Stimulated activated naive CD8-positive, alpha-beta T cell treated with anti-CD3 and anti-CD28 coated beads, Interleukin-15, Interleukin-2, amounts not matched to agents 100 U/mL and 50 U/mL, for 24 hours (primary cell): ENCODE measurements at places on chromosomes 11 and 22.

DNA sequence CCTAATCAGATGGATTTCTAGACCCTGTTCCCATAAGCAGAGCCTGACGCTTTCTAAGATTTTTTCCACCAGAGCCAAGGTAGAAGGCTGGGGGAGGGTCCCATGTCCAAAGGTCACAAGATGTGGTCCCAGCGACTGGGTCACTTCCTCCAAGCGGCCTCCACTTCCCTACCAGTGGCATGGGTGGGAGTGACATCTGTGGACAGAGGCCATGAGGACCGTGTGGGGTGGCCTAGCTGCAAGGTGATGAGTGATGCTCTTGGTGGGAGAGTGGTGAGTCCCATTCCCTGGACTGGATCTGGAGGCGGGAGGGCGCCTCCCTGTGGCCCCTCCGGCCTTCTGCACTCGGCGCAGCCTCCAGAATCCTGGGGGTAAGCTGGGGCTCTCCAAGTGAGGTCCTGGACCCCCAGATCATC is 32.4 kb upstream of the PRR5 start:
- DNase-seq = no peak

DNA sequence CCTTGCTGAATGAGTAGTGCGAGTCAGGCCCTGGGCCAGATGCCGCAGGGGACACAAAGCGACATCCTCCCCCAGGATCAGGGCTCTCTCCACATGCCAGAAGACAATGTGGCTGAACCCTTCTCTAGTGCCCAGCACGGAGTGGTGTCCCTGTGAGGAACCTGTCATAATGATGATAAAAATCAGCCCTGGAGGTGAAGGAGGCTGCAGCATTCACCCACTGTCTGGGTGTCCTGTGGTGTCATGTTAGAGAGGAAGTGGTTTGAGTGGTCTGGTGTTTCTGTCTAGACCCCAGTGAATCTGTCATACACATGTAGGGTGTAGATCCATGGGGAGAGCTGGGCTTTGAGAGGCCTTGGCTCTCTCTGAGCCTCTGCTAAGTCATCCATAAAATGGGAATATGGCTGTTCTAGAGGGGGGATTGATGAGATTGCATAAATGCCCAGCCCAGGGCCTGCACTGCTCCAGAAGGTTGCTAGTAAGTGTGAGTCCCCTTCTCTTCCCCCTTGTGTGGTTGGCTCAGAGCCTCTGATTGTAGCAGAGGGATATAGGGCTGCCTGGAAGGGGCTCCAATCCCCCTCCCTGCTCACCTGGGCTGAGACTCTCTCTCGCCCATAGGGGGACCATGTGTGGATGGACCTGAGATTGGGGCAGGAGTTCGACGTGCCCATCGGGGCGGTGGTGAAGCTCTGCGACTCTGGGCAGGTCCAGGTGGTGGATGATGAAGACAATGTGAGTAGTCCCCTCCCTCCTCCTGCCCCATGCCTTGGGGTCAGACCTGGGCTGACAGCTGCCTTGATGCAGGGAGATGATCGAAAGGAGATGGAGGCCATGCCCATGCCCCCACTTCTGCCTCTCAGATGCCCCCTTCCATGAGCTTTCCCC is 14.3 kb downstream of the MYO7A start:
- peak; percentile 26 for DNase-seq

- DNase-seq = no peak
These were observed at the start of gene PARVA for GRCh38 chr11:12377106-12377823. TSS of gene PARVA (plus strand) at chr11:12377571. CDS start at chr11:12377648, 77 bp downstream.

GRCh38 chr11:92482492-92483060 is 258.0 kb downstream of the FAT3 start:
- no peak for DNase-seq

- DNase-seq = no peak
These were observed 24.3 kb downstream of the SCN4B start for GRCh38 chr11:118128310-118128709.

DNA sequence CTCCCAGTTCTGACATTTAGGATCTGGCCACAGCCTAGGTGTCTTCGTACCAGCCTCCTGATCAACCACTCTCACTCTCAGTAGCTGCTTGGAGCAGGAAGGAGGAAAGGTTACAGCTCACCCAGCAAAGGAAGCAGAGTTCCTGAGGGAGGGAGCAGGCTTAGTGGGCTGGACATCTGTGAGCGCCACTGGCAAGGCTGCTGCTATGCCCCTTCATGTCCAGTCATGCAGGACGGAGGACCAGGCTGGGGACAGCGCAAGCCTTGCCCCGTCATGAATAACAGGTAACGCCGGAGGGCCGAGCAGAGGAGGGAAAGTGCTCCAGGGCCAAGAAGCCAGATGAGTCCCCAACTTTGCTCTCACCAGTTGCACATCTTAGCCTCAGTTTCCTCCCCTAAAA is 25.8 kb downstream of the TPST2 start:
- no peak for DNase-seq

GRCh38 chr11:57679396-57679795 is 11.5 kb downstream of the ZDHHC5 start:
- no peak for DNase-seq

GRCh38 chr11:69301455-69302401 is 7.8 kb downstream of the MYEOV start:
- DNase-seq = peak; percentile 62

DNA sequence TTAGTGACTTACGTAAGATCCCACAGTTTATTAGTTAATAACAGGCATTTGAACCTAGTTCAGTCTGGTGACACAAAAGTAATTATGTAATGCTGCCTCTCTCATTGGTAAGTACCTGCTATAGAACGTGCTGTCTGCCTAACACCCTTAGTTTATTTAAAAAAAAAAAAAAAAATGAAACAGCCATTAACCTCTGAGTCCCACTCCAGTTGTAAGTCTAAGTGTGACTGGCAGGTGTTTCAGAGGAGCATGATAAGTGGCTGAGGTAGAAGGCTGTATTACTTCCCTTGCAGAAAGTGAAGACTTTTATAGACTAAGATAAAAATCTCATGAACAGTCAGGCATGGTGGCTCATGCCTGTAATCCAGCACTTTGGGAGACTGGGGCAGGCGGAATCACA is 140.5 kb downstream of the TRIM44 start:
- DNase-seq = no peak

GRCh38 chr11:117020287-117020686 is 77.9 kb downstream of the SIK3 start:
- DNase-seq = peak; percentile 68

DNA sequence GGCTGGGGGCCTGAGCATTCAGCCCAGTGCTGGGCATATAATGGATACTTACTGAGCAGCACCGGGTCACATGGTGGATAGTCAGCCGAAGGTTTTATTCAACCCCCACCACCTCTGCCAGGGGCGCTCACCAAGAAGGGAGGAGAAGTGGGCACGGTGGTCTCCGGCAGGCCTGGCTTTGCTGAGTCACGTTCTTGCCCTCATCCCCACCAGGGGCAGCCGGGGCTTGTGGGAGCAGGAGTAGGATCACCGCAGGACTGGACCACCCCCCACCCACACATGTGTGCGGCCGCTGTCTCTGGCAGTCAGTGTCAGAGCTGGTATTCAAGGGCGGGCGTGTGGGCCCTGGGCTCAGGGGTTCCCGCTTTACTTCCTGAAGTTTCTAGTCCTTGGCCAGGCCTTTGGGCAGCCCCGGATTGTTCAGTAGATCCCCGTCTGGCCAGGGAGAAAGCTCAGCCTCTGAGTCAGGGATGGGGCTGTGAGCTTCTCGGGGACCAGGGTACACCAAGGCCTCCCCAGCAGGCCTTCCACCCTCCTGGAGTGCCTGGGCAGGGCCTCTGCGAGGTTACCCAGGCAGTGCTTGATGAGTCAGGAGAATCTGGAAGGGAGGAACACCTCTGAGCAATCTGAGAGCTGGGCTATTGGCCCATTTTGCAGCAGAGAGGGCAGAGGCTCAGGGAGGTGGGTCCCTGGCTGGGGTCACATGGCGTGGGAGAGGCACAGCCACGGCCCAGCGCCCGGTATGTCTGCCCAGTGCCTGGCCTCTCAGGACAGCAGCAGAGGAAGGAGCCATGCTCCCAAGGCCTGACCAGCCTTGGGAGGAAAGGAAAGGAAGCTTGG is 60.6 kb downstream of the RTL6 start:
- no peak for DNase-seq

GRCh38 chr11:65419772-65420481 is 2.7 kb upstream of the NEAT1 start:
- DNase-seq = peak; percentile 77

DNA sequence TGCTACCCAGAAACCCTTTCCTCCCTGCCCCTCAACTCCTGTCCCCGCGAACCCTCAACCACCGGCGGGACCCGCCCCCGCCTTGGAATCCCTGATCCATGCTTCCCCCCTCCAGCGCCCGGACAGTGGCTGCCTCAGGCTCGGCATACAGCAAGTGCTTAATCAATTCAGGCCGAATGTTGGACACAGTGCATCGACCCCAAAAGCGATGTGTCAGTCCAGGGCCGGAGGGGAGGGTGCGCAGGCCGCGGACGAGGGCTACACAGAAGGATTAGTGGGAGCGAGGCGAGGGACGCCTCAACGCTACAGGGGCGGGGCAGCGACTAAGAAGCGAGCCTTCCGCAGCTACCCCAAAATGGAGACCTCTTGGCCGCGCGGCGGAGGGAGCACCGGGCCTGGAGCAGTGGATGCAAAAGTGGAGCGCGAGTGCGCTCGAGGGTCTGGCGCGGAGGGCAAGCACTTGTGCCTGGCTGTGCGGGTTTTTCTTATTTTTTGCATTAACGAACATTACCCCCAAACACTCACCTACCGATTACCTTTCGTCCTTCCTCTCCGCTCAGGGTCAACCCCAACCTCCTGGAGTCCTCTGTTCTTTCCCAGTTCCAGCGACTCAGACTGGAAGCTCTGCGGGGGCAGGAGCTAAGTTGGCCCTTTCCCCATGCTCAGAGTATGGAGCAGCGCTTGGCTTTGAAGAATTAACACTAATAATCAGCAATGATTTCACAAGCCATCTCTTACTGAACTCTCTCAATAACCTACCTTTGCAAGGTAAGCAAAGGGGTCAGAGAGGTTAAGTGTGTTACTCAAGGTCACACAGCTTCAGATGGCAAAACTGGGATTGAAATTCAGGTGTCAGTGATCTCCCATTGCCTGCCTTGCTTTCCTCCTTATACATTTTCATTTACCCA is 30.0 kb upstream of the WNT11 start:
- DNase-seq = peak; percentile 66

GRCh38 chr11:129372609-129373488 is 2.8 kb upstream of the BARX2 start:
- DNase-seq = peak; percentile 14

DNA sequence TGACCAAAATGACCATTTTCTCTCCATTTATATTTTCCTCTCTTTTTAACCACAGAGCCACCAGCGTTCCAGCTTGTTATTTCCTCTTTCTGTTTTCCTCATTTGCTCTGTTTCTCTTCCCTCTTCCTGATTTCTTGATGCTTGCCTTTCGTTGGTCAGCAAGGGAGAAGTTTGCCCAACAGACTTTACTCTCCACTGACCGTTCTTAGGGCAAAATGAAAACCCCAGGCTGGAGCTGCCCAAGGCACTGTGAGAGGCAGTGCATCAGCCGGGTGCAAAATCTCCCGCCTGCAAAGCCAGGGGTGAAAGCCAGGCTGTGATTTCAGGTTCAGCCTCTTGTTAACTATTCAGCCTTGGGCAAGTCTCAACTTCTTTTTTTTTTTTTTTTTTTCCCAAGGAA is 26.1 kb upstream of the APLP2 start:
- no peak for DNase-seq

- DNase-seq = no peak
These were observed 147.3 kb downstream of the CCDC34 start for GRCh38 chr11:27215471-27216269.

- no peak for DNase-seq
These were observed 145.2 kb downstream of the FBXO7 start for GRCh38 chr22:32619614-32620426.

GRCh38 chr22:44692662-44693007 is 9.4 kb upstream of the PRR5 start:
- no peak for DNase-seq

GRCh38 chr11:112902361-112903011 is 58.7 kb upstream of the NCAM1 start:
- DNase-seq = no peak

DNA sequence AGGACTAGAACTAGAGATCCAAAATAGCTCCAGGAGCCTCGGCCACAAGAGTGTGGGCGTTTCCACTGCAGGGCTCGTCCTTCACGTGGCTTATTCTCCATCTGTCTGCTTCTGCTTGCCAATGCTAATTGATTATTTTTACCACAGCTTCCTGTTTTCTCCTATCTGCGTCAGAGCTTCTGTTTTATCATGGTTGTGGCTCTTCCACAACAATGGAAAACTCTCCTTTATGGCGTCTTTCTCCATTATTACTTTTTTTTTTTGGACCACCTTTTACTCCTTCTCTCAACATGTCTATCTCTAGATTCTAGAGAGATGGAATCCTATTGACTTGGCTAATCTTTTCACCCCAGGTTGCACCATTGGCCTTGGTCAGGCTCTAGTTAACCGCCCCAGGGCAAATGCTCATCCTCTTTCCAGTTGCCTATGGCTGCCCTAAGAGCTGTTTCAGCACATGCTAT is 25.9 kb downstream of the CAT start:
- DNase-seq = no peak

GRCh38 chr11:11808992-11809615 is 32.7 kb upstream of the USP47 start:
- DNase-seq = no peak

GRCh38 chr22:30205281-30206115 is 41.1 kb downstream of the LIF start:
- no peak for DNase-seq

GRCh38 chr11:26608507-26609146 is 36.6 kb upstream of the MUC15 start:
- no peak for DNase-seq

GRCh38 chr11:104467404-104467803 is 303.5 kb upstream of the PDGFD start:
- DNase-seq = no peak

- DNase-seq = no peak
These were observed 51.7 kb upstream of the SHANK2 start for GRCh38 chr11:71304045-71304444.

- DNase-seq = peak; percentile 87
These were observed 3.5 kb upstream of the KRTAP5-6 start for GRCh38 chr11:1693327-1694063.

DNA sequence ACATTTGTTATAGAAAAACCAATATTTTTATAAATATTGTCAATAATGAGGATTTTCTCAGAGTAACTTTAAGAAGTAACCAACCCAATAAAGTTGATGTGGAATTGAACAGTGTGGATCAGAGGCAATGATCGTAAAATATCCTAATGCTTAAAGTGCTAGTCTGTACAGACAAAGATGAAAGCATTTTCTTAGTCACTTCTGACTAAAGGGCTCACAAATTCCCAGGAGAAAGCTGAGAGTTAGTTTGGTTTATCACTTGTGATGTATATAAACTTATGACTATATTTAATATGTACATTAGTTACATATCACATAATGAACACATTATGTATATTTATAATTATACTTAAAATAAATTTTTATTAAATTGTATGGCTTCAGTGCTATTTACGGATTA is 25.4 kb upstream of the DDI1 start:
- no peak for DNase-seq
